Heart right ventricle (tissue), 16 donors: ENCODE measurements at places on chromosomes 11 and 22. TPM values are rescaled to one million over a fixed set of nuclear protein-coding genes. Genes with fewer than 3 reads are reported as not detected.

GRCh38 chr22:39132871-39133524 is 19.5 kb downstream of the CBX7 start:
- DNase-seq: no peak

DNA sequence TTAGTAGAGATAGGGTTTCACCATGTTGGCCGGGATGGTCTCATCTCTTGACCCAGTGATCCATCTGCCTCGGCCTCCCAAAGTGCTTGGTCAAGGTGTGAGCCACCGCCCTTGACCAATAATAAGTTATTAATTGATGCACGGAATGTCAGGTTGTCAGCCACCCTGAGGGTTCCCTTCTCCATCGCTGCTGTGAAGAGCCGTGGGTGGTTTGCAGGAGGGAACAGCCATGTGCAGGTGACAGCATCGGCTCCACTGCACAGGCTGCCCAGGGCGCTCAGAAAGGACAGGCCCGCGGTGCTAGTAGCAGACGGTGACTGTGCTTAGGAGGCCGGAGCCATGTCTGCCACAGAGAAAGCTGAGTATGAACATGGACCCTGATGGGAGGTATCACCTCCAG is 814.0 kb downstream of the BRD1 start:
- no peak for DNase-seq

DNA sequence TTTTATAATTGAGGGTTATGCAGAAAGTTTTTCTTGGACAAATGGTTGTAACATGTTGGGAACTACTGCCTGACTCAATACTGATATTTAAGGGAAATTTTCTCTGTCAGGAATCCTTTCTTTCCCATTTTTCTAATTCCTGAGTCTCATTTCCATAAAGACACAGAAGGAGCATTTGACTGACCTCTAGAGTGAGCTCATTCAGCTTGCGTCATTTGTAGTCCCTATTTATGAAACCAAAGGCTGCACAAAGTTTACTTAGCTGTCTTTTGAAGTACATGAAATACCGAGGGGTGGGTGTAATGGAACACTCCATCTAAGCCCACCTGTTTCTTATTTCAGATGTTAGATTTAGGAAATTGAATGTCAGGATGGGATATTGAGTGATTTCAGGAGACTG is 359.5 kb upstream of the C11orf87 start:
- no peak for DNase-seq

Gene HBG1
- total RNA-seq: not detected

DNA sequence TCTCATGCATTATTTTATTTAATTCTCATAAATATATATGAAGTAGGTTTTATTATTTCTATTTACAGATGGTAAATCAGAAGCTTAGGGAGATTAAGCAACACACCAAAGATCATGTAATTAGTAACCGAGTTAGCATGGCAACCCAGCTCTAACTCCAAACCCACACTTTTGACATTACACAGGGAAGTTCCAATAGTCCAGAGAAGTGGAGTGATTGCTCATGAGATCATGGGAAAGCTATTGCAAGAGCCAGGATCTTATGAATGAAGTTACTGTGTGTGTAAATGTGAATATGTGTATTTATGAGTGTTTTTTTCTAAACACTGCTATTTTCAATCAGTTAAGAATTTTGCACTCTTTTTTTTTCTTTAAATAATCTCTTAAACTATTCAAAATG is 225.8 kb upstream of the KIRREL3 start:
- DNase-seq: no peak

GRCh38 chr11:125957618-125958332 is 11.9 kb downstream of the VSIG10L2 start:
- DNase-seq: no peak

GRCh38 chr22:49021131-49021925 is 806.3 kb downstream of the BRD1 start:
- no peak for DNase-seq

- no peak for DNase-seq
These were observed 13.2 kb downstream of the MPZL3 start for GRCh38 chr11:118238929-118239328.

DNA sequence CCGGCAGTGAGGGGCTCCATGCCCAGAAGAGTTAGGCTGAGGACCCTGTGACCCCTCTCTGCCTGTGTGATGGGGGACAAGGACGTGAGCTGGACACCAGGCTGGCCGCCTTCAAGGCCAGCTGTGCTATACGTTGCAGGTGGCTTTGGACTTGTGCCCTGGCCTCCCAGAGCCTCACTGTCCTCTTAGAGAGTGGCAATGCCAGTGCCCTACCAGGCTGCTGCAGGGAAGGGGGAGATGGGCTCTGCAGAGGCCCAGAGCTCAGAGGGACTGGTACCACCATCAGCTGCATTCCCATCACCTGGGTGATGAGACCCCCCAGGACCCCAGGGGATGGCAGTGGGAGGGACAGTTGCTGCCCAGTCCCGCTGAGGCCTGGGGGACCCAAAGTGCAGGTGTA is 90.4 kb upstream of the SHISAL1 start:
- no peak for DNase-seq

- DNase-seq: no peak
These were observed 17.7 kb upstream of the MICAL2 start for GRCh38 chr11:12092714-12093113.

DNA sequence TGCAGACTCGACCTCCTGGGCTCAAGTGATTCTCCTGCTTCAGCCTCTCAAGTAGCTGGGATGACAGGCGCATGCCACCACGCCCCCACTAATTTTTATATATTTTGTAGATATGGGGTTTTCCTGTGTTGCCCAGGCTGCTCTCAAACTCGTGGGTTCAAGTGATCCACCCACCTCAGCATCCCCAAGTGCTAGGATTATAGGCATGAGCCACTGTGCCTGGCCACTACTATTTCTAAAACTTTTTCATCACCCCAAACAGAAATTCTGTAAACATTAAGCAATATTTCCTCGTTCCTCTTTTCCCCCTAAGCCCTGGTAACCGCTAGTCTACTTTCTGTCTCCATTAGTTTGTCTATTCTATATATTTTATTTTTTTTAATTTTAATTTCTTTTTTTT is 9.0 kb upstream of the ATG16L2 start:
- no peak for DNase-seq

DNA sequence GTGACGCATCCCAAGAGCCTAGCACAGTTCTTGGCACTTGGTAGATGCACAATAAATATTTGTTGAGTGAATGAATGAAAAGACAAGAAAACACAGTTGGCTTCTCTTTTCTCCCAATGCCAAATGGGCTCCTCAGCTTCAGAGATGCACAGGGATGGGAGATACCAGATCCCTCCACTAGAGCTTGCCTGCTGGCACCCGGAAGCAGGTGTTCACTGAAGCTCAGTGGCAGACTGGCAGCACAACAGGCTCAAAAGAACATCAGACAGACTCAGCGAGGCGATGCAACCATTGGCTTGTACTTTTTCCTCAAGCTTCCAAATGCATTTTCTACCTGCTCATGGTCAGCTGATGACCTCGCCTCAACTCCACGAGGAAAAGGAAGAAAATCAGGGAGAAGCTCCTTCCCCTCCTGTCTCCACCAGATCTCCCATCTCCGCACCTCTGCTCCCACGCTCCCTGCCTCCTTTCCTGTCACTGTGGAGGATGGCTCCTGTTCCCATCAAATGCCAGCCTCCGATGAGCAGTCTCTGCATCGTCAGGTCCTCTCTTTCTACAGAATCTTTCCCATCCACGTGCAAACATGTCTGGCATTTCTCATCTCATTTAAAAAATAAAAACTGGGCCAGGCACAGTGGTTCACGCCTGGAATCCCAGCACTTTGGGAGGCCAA is 5.8 kb downstream of the RAPSN start:
- no peak for DNase-seq

DNA sequence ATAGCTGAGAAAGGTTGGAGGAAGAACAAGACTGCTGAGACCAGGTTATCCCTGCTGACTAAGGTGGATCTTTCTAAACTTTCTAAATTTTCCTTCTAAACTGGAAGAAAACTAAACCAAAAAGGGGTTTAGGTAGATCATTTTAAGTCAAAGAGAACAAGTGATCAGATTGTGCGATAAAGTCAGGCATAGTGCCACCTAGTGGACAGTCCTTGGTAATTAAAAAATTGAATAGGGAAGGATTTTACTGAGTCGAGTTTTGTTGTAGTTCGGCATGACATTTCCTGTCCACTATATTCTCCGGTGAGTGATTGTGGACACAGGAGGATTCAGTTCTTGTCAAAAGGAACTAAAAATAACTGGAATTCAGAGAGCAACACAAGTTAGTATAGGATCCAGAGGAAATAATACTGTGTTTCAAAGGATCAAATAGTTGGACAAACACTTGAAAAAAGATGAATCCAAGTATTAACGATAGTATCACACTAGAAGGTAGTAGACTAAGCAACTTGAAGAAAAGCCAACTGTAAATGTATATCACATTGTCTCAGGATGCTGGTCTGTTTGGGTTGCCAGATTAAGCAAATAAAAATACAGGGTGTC is 1236.4 kb downstream of the FAM181B start:
- no peak for DNase-seq

Gene SLC22A12
- total RNA-seq: not detected

DNA sequence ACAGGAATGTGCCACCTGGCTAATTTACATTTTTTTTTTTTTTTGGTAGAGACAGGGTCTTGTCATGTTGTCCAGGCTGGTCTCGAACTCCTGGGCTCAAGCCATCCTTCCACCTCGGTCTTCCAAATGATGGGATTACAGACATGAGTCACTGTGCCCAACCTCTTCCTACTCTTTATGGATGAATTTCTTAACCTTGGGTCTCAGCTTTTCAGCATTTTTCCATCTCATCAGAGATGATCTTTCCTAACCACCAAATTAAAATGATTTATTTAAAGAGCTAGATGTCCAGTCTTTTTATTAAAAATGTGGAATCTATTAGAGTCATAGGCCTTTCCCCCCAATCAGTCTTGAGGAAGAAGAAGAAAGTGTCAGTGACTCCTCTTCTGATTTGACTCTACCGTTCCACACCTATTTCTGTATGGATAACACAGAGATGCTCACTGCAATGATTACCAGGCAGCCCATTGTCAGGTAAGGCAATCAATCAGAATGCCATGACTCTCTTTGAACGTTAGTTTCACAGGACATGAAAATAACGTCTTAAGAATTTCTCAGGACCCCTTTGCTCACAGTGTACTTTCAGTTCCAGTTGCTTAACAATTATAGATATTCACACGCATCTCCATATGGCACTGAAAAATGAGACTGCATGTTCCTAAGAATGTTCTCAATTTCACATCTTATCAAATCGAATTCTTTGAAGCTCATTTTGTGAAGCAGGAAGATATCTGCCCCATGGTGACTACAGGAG is 51.0 kb downstream of the MIAT start:
- no peak for DNase-seq

GRCh38 chr11:127648583-127648982 is 648.0 kb upstream of the KIRREL3 start:
- DNase-seq: no peak

DNA sequence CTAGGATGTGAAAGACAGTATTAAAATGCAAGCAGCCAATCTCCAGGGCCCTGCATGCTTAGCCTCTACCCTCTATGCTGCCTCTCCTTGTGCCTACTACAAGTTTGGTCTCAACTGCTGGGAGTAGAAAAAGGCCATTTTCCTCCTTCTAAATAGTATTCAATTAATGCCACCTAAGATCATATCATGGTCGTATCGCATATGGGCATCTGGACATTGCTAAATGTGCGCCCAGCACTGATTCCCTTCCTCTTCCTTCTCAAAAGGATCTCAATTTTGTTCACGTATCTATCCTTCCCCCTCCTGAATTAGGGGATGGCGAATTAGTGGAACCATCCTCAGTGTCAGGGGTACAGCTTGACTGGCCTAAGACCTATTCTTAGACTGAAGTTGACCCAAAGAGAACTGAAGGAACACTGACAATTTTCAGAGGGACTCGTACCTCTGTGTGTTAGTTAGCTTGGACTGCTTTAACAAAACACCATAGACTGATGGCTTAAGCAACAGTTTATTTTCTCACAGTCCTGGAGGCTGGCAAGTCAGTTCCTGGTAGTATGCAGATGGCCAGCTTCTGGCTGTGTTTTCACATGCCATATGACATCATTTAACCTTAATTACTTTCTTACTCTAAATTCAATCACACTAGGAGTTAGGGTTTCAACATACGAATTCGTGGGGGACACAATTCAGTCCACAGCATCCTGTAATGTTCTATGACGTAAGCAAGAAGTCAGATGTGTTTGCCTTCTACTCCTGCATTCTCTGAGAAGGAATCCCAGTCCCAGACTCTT is 8.5 kb upstream of the NUP50 start:
- no peak for DNase-seq

Gene OR6A2
- not detected for total RNA-seq

GRCh38 chr11:10351765-10352641 is 47.1 kb downstream of the ADM start:
- DNase-seq: peak; percentile 36

DNA sequence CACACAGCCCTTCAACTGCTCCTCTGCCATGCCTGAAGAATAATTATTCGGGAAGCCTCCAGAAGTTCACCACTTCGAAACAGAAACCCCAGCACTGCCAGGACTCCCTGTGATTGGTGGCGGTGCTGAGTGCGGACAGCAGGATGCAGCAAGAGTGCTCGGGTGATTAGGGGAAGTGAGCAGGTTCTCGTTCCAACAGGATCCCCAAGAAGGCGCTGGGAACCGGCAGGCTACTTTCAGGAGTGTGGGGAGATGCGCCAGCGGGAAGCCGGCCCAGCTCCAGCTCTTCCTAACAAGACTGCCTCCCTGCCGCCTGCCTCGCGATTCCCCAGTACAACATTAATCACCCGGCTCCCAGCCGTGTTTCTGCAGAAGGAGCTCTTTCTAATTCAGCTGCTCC is 630.2 kb downstream of the BRD1 start:
- no peak for DNase-seq

DNA sequence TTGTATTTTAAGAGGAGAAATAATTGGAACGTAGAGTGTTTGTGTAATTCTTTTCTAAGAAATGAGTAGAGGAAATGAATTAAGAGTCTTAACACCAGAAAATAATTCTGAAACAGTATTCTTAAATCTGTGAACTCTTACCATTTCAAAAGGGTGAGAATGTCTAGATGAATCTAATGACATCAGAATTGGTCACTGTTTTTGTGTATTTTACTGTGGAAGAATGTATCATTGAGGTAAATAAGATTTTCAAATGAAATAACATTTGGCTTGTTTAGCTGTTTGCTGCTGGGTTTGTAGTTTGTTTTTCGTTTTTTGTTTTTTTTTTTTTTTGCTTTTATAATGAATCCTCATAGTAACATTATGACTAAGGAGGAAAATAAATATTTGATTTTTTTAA is 97.6 kb downstream of the EMSY start:
- no peak for DNase-seq

Gene CCDC83
- not detected for total RNA-seq

GRCh38 chr11:120384476-120384875 is 48.3 kb downstream of the ARHGEF12 start:
- no peak for DNase-seq

GRCh38 chr11:77450227-77450626 is 23.7 kb downstream of the PAK1 start:
- DNase-seq: no peak

Gene SERHL2
- 3.1 TPM for total RNA-seq

- DNase-seq: no peak
These were observed 196.4 kb downstream of the DBX1 start for GRCh38 chr11:19963697-19964387.

Gene MAPK11
- total RNA-seq: 7.2 TPM
